Stimulated activated CD4-positive, alpha-beta T cell treated with anti-CD3 and anti-CD28 coated beads, Interleukin-12 subunit alpha, Interleukin-12 subunit beta, amount 100 ng/mL, for 24 hours (primary cell): ENCODE measurements at places on chromosomes 1 and 21.

GRCh38 chr1:237975376-237975775 lies 84.7 kb upstream of the ZP4 start:
- DNase-seq, result no peak

GRCh38 chr1:8097077-8097799 lies 71.1 kb upstream of the ERRFI1 start:
- DNase-seq, result no peak

DNA sequence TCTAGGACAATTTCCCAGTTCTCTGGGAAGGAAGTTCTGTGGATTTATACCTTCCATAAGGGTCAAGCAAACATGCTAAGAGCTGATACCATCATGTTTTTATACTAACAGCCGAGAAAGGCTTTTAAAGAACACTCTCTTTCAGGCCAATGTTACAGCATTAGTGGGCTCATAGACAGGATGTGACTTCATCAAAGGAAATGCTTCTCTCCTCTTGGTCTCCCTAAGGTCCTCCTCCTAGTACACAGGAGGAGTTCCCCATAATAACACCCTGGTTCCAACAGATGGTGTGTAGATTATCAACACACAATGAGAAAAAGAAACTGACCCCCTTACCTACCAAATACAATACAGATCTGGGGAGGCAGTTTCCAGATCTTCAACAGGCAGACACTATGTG lies 26.7 kb upstream of the GLIS1 start:
- no peak for DNase-seq

DNA sequence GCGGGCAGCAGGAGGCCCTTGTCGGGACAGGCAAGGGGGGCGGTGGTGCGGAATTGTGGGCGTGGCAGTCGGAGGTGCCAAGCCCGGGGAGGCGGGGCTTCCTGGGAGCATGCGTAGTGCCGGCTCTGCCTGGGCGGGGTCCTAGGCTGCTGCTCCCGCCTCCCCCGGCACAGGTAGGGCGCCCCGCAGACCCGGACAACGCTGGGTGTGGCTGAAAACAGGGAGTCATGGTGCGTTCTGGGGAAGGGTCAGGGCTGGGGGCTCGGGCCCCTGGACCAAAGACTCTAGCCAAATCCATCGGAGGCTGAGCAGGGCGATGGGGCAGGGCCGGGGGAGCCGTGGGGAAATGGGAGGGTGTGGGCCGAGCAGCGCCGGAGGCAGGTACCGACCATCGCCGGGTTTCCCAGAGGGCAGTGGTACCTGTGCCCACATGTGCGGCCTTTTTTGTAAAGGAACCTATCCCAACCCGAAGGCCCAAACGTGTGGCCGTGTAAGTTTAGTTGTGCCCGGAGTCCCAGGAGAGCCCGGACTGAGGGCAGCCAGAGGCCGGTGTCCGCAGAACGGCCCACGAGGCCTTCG lies 231.9 kb downstream of the SDCCAG8 start:
- DNase-seq, result no peak

GRCh38 chr1:60283690-60284089 lies 210.1 kb upstream of the C1orf87 start:
- no peak for DNase-seq

GRCh38 chr1:207077470-207078377 lies 10.9 kb upstream of the C4BPB start:
- peak; percentile 42 for DNase-seq

GRCh38 chr1:27004471-27005165 lies 8.0 kb downstream of the TENT5B start:
- DNase-seq, result no peak

- no peak for DNase-seq
Measured at GRCh38 chr1:23591460-23592208, 32.3 kb upstream of the ID3 start.

- DNase-seq, result no peak
Measured at GRCh38 chr1:202501281-202501680, 152.8 kb downstream of the PPP1R12B start.

DNA sequence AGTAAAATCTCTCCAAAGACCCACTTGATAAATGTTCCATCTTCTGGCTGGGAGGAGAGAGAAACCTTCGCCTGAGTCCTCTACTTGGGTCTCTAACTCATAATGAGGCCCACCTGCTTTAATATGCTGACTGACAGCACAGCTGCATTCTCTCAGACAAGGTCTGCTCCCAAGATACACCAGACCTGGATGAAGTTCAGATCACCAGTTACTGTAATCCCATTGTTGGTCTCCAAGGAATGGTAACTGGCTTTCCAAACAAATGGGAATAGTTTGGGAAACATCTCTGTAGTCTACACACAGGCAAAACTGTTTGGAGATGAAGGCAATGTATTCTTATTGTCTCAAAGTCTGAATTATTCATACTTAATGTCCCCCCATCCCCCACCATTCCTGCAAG lies 27.9 kb upstream of the COL24A1 start:
- DNase-seq, result no peak

DNA sequence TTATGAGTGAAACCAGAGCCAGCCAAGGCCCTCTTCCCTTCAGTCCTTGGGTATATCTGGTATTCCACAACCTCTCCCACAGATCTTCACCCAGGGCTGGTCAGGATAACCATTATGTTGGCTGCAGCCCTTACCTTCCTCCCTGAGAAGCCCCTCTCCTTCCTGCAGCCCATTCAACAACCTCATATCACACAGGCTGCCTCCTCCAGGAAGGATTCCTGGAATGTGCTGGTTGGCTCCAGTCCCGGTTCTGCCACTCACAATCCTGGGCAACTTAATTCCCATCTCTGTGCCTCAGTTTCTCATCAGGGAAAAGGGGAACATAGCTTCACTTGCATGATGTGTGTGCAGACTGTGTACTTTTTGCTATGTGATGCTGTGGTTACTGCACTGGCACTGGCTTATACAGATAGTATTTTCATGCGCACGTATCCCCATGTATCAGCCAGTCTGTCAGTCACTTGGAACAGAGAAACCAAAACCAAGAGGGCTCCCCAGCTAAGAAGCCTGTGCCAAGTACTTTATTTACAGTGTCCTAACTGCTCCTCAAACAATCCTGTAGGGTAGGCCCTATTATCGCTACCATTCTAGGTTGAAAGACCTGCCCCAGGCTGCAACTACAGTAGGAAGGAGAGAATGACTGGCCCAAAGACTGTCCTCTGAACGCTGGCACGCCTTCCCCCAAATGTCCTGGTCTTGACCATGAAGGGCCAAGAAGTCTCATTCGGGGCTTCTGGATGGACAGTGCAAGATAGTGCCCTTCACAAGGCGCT lies 39.9 kb upstream of the PPP1R15B start:
- DNase-seq, result no peak

GRCh38 chr1:21337928-21338572 lies 47.8 kb upstream of the ECE1 start:
- no peak for DNase-seq

DNA sequence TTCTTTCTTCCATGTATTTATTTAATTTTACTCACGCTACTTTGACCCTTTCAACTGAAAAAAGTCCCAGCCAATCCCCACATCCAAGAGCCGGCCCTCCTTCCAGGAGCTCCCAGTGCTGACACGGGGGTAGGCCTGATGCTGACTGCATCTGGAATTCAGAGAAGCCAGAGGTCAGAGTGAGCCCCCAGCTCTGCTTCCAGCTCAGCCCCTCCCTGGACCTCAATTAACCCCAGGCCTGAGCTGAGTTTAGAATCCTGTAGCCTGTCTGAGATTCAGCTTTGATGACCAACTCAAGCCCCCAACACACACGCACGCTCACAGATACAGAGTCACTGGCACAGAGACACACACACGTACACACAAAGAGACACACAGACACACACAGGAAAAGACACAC lies 247.9 kb downstream of the NPHP4 start:
- DNase-seq, result no peak

DNA sequence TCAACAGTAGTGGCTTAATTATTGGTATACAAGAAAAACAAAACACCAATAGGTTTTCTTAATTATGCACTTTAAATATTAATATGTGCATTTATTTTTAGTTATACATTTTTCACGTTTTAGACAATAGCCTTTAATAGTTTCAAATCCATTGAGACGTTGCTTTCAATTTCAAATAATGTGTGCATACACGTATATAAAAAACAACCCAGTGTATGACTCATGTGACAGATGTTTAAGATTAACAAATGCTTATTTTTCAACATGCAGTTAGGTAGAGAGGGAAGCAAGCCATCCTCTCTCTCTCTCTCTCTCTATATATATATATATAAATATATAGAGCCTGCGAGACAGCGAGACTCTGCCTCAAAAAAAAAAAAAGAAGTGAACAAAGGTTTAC lies 24.3 kb downstream of the EYA3 start:
- DNase-seq, result no peak

GRCh38 chr21:16117851-16118590 lies 388.2 kb downstream of the USP25 start:
- no peak for DNase-seq

- DNase-seq, result no peak
Measured at GRCh38 chr1:167065471-167065870, 24.7 kb downstream of the GPA33 start.

GRCh38 chr1:19903621-19904020 lies 19.8 kb downstream of the PLA2G2E start:
- no peak for DNase-seq

GRCh38 chr1:190416239-190416638 lies 61.4 kb downstream of the BRINP3 start:
- DNase-seq, result no peak

- no peak for DNase-seq
Measured at GRCh38 chr1:2474933-2475371, 1.1 kb upstream of the PLCH2 start.

GRCh38 chr1:165843304-165843703 lies 15.9 kb downstream of the UCK2 start:
- no peak for DNase-seq

DNA sequence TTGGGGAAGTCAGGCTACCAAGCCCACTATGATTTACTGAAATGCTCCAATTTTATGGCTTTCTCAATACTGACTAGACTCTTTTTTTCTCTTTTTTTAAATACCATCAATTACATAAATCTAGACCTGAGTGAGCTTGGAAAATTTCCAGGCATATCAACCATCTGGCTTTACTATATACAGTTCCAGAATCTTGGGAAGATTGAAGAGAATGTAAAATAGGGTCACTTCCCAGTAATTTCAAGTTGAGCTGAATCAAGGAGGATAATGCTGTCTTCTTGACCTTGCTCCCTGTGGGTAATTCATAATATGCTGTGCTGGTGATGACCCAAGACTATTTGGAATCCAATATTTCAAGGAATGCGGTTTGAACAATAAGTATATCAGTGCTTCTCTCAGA lies 108.1 kb downstream of the MAP3K21 start:
- DNase-seq, result no peak

- DNase-seq, result no peak
Measured at GRCh38 chr1:166233750-166234366, 67.1 kb upstream of the FAM78B start.

GRCh38 chr1:186658999-186659398 lies 21.2 kb downstream of the PTGS2 start:
- no peak for DNase-seq

GRCh38 chr1:194568610-194569009 lies 1382.2 kb upstream of the B3GALT2 start:
- no peak for DNase-seq
